ENCODE measurements at places on chromosomes 7 and 10. TPM values are rescaled to one million over a fixed set of nuclear protein-coding genes. Genes with fewer than 3 reads are reported as not detected.

The PAPOLB gene
- total RNA-seq, result not detected

The GARIN1A gene
- total RNA-seq, result 1.1 TPM

The PAX4 gene
- total RNA-seq, result not detected

The PTPRN2 gene
- 0.34 TPM for total RNA-seq

The C7orf57 gene
- 0.32 TPM for total RNA-seq

All from A375 (cell line).